ENCODE measurements at places on chromosomes 5 and 9.

GRCh38 chr9:37954581-37954981 lies 50.7 kb upstream of the SLC25A51 start:
- peak; percentile 4 for DNase-seq

DNA sequence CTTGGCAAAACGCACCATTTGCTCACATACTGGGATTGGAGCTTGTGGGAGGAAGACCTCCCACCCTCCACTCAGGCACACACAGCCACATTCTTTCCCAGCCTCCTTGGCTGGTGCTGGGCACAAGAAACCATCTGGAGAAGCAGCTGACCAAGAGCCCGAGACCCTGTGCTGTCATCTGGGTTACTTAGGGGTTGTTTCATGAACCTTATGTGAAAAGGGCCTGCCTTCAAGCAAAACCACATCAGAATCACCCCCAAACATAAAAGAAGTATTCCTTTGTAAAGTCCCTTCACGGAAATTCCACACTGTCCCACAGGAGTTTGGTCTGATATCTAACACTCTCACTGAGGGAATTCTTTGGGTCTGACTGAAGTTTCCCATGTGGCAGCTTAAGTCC lies 172.1 kb downstream of the NR3C1 start:
- DNase-seq: no peak

GRCh38 chr5:89282554-89283510 lies 399.8 kb upstream of the MEF2C start:
- no peak for DNase-seq

DNA sequence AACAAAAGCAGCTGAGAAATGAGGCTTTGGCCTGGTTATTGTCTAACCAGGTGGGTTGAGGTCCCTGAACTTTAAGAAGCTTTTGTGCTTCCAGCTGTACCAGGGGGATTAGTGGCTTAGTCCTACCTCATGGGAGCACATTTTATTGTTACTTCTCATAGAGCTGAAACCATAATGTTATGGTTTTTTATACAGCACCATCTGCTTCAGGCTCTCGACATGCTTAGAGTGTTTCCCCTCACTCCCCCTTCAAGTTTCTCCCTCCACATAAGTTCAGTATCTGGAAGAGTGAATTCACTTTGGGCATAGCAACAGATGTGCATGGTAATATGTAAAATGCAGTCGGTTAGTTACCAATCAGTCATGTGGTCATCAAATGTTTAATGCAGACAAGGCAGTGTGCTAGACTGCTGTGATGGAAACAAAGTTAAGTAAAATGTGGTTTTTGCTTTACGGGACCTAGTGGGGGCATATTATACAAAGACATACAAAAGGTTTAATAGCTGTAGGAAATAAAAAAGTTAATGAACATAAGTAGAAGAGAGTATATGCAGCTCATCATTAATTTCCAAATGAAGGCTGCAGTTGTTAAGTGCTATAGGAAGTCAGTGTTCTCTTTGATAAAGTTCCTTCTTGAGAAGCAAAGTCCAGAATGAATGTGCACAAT lies 95.9 kb upstream of the SPRY4 start:
- no peak for DNase-seq

DNA sequence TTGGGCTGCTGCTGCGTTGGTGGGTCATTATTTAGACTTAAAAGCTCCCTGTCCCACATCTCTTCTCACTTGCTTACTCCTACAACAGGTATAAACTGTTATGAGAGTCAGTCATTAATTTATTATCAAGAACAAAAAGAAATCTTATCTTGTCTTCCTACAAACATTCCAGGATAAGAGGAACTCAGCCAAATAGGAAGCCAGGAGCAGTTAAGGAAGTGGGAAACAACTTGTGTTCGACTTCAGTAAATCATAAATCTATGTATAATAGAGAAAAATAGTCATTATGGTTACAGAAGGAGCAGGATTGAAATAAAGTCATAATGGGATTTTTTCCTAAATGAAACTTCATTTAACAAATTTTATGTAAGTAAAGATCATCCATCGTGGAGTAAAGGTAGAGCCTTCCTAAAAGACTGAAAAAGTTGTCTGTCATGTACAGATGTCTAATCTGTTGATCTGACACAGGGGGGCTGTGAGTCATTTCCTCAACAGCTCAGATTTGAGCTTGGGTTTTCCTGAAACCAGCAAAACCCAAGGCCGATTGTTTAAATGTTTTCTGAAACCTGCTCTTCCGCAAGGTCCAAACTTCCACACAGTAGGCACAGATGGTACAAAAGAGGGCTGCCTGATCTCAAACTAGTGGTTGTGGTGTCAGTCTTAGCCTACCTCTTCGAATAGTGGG lies 25.3 kb upstream of the LRRTM2 start:
- DNase-seq: peak; percentile 7

DNA sequence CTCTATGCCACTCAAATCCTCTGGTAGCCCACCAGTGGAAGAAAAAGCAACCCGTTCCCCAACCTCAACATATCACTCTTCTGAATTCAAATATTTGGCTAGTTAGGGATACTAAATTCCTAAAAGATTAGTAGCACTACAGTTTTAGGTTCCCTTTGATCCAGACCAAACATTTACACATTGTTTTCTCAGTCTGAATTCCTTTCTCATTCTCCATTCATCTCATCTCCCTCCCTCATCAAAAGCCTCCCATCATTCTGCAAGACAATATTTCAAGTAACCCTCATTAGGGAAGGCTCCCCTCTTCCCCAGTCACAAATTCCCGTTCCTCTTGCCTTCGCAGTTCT lies 26.3 kb downstream of the ADAM19 start:
- no peak for DNase-seq

GRCh38 chr5:1923766-1924165 lies 41.0 kb upstream of the IRX4 start:
- DNase-seq: no peak

DNA sequence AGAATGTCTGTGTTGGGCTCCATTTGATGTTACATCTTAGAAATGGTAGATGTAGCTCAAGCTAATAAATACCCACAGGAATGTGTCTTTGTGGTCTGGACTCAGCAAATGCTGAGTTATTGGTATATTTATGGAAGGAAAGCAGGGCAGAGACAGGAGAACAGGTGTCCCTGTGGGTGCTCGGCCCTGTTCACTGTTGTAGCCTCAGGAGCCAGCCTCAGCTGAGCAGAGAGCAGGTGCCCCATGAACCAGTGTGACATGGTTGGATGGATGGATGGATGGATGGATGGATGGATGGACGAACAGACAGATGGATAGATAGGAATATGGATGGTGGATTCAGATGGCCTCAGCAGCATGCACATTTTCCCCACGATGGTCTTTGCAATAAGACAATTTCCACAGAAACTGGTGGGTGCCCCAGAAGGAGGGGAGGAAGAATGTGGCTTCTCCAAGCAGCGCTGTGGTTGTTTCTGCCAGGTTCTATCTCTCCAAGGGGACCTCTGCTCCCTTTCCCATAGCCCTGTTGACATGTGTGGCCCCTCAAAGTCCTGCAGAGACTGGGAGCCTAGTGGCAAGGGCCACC lies 8.2 kb upstream of the IRF1 start:
- DNase-seq: no peak

DNA sequence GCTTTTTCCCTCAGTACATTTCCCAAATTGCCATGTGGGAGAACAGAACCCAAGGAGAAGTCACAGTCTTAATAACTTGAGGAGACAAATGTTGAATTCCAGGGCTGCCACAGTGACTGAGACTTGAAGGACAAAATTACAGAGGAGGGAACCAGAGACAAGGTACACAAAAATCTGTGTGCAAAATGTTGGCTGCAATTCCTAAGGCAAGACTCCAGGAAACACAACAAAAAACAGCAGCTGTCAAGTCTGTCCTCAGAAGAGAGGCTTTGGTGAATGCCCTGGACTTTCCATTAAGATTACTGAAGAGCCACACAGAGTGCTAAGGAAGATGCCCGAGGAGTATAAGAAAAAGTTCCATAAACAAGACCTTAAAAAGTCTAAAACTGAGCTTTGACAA lies 21.1 kb downstream of the AP3B1 start:
- no peak for DNase-seq

DNA sequence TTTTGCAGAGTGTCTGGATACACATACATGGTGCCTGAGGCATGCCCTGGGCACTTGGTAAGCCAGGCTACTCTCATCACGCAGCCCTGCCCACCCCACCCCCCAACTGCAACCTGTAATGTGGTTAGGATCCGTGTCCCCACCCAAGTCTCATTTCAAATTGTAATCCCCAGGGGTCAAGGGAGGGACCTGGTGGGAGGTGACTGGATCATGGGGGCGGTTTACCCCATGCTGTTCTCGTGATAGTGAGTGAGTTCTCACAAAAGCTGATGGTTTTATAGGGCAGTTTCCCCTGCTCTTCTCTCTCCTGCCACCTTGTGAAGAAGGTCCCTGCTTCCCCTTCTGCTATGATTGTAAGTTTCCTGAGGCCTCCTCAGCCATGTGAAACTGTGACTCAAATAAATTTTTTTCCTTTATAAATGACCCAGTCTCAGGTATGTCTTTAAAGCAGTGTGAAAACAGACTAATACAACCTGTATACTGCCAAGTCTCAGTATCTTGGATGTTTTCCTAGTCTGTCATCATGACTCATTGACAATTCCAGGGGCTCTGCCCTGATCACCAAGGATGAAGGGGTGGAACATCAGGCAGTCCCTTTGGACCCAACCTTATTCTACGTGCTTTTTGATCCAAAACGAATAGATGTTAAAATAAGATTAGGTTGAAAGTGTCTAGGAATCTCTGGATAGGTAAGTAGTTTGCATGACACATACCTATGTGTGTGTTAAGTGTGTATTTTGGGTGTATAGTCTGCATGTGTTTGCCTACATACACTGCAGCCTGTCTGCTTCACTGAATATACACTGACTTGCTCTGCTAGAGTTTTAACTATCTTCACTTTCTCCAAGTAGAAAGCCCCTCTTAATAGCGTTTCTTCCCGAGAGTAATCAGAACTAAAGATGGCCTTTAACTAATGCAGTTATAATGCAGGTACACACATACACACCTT lies 293.8 kb downstream of the SLIT3 start:
- no peak for DNase-seq

GRCh38 chr9:109739760-109740159 lies 40.2 kb upstream of the PALM2AKAP2 start:
- DNase-seq: no peak

GRCh38 chr9:101569741-101570501 lies 24.8 kb downstream of the PPP3R2 start:
- DNase-seq: no peak

DNA sequence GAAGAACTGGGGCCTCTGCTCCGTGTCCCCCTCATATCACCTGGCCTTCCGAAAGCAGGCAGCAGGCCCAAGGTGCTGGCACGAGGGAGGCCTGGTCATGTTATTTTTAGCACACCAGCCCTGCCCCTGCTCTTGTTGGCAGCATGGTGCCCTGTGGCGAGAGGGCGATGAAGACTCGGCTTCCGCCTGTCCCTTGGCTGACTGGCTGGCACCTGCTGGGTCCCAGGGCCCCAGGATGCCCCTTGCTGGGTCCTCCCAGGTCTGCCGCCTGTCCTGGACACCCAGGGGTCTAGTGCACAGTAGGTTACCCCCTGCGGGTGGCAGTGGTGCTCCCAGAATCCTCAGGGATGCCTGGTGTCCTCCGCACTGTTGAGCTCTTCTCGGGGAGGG lies 77.0 kb downstream of the RXRA start:
- DNase-seq: no peak

DNA sequence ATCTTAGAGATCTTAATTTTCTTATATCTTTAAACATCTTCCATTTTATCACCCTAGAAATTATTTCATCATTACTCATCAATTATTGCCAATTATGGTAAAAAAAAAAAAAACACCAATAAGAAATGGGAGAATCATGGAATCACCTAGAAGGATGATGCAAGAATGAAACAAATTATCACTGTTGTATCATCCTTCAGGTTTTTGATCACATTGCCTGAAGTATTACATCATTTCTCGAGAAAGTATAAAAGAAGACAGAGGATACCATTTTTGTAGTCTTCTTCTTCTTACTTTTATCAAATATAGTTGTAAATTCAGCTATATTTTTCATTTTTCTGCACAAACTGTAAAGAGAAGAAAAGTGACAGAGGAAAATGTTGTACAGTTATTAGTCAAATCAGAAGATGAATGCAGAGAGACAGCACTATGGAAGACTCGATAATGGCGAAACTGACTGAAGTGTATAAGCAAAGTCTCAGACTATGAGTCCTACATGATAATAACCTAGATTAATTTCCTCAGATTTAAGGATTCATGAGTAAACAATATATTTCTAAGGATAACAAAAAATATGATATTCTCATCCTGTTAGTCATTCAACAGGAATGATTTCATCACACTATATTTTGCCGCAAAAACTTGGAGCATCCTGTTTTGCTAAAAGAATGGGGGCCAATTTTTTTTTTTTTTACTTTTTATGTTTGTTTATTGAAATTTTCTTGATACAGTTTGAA lies 5.9 kb upstream of the STC2 start:
- no peak for DNase-seq

GRCh38 chr5:10563945-10564837 lies at the start of gene ANKRD33B:
TSS of gene ANKRD33B (plus strand) at chr5:10564070. CDS start at chr5:10564468, 398 bp downstream.
- peak; percentile 56 for DNase-seq

DNA sequence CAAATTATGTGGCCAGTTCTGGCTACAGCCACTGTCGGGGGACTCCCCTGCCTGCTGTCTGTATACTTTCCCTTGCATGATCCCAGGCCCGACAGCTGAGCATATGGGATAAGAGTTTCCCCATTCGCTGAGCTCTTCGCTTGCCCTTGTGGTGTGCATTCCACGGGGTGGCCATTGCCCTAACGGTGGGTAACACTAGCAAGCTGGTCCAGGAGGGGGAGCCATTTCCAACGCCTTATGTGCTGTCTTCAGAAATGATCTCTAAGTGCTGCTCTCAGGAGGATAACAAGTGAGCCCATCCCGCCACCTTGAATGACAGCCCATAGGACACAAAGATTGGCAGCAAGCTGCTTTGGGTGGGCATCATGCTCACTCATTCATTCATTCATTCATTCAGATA lies 190.9 kb downstream of the FSTL4 start:
- no peak for DNase-seq

GRCh38 chr9:133773889-133774655 lies 35.9 kb upstream of the SARDH start:
- DNase-seq: no peak

- DNase-seq: no peak
Measured at GRCh38 chr5:36561601-36562000, 44.8 kb upstream of the SLC1A3 start.

- DNase-seq: no peak
Measured at GRCh38 chr9:84170521-84171141, 169.9 kb downstream of the SLC28A3 start.

DNA sequence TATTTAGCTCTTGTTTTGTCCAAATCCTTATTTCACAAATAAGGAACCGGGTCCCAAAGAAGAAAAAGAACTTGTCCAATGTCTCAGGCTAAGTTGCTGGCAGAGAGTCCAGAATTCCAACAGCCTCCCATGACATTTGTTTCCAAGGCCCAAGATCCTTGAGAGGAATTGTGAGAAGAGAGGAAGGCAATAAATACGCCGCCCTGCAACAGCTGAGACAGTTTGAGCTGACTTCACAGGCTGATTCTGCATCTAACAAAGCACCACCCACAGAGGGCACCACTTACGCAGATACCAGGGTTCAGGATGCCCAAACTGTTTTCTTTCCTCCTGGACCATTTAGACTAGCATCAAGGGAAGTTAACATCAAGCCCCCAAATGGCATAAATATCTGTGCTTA lies 211.3 kb downstream of the FAM114A2 start:
- DNase-seq: no peak

GRCh38 chr9:136328622-136329041 lies 1.3 kb downstream of the GPSM1 start:
- DNase-seq: no peak
